ENCODE measurements at places on chromosomes 4 and X. TPM values are rescaled to one million over a fixed set of nuclear protein-coding genes. Genes with fewer than 3 reads are reported as not detected.

Gene GNRHR
- not detected for total RNA-seq

Gene GAGE12E
- not detected for total RNA-seq

Gene ODAM
- not detected for total RNA-seq

Gene KLF3
- 11.9 TPM for total RNA-seq

Gene MAB21L2
- total RNA-seq: not detected

Gene PRPS1
- 108 TPM for total RNA-seq

Gene TCP11X2
- total RNA-seq: not detected

Gene S100G
- not detected for total RNA-seq

Gene TNMD
- total RNA-seq: not detected

Gene ZNF732
- not detected for total RNA-seq

Gene CSAG1
- 0.38 TPM for total RNA-seq

Gene MAGEB17
- total RNA-seq: not detected

Gene SMIM10
- total RNA-seq: 0.14 TPM

Gene ZXDA
- 1.9 TPM for total RNA-seq

Gene NAT8L
- total RNA-seq: 13.7 TPM

Gene GPRASP3
- 4.9 TPM for total RNA-seq

Gene BMPR1B
- 7.9 TPM for total RNA-seq

Gene KIAA1210
- not detected for total RNA-seq

Gene SLC2A9
- total RNA-seq: 0.41 TPM

Gene MSANTD1
- total RNA-seq: not detected

Gene POU3F4
- total RNA-seq: not detected

Gene BMP2K
- total RNA-seq: 13.2 TPM

Gene USP26
- not detected for total RNA-seq

Gene EMCN
- not detected for total RNA-seq

All from A549 treated with DMSO at 1 μM for 4 hours (cell line).